ENCODE measurements at places on chromosomes 5 and 9.

- no peak for DNase-seq
These were observed 86.1 kb downstream of the SV2C start for GRCh38 chr5:76169146-76169905.

GRCh38 chr5:79423296-79423695, 90.6 kb downstream of the HOMER1 start:
- DNase-seq = no peak

GRCh38 chr5:34483442-34484033, 172.6 kb upstream of the RAI14 start:
- no peak for DNase-seq

DNA sequence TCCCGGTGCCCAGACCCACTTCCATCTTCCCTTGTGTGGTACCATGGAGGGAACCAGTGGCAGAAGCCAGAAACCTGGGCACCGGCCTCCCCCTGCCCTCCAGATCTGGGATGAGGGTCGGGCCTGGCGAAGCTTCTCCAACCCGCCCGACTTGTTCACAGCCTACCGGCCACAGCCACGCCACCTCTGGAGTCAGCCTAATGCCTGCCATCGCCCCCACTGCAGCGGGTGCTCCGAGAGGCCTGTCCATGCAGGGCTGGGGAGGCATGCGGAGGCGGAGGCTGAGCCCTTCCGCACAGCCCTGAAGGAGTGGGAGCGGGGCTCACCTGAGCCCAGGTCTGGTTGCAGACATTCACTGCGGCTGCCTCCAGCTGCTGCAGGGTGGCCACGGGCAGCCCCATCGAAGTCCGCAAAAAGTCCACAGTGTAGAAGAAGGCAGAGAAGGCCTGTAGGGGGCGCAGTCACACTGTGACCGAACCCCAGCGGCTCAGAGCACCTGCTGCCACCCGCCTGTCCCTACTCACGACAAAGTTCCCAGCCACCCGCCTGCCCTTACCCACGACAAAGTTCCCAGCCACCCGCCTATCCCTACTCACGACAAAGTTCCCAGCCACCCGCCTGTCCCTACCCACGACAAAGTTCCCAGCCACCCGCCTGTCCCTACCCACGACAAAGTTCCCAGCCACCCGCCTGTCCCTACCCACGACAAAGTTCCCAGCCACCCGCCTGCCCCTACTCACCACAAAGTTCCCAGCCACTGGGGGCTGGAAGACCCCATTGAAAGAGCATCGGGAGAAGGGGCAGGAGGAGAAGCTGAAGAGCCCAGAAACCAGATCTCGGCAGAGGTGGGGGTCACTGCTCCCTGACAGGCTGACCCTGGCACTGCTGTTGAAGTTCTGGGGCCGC, 3.8 kb upstream of the NPDC1 start:
- DNase-seq = peak; percentile 83

- DNase-seq = no peak
These were observed 208.1 kb downstream of the SNX18 start for GRCh38 chr5:54725391-54726280.

DNA sequence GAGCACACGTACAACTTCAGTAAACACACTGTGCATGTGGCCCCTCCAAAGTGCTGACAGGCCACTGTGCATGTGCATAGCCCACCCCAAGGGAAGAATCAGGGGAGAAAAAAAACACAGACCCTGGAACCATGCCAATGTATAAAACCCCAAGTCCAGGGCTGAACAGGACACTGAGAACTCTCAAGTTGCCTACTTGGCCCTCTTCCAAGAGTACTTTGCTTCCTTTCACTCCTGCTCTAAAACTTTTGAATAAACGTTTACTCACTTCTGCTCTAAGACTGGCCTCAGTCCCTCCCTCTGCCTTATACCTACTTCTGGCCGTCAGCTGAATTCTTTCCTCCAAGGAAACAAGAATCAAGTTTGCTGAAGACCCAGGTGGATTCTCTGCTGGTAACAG, 77.7 kb upstream of the NFIB start:
- no peak for DNase-seq

- peak; percentile 8 for DNase-seq
These were observed 113.3 kb upstream of the SPATA31D4 start for GRCh38 chr9:81814794-81815464.

DNA sequence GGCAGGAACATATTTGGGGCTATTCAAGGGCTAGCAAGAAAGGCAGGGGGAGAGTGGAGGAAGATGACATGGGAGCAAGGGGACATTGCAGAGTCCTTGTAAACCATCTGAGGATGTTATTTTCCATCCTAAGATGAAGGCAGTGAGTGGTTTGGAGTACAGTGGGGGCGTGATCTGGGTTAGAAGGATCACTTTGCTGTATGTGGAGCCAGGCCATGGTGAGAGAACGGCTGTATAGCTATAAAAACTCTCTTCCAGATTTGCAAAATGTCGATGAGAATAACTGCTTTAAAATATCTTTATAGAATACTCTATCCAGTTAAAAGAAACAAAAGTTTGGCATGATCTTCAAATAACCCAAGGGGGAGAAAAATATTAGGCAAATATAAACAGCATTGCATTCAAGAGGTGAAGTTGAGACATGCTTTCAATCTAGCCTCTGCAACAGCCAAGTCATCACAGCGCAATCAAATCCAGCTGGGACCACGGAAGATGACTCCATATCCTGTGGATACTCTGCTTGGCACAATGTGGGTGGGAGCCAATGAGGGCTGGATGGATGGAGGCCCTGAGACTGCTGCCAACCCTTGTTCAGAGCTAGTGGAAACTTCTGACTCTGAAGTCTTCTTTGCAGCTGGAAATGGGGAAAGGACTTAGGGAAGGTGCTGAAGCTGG, 111.5 kb upstream of the BASP1 start:
- DNase-seq = no peak

- no peak for DNase-seq
These were observed 44.9 kb upstream of the ZNF366 start for GRCh38 chr5:72552041-72552557.

GRCh38 chr5:5986492-5987178, 391.7 kb downstream of the MED10 start:
- peak; percentile 10 for DNase-seq
